Fibroblast of skin of left biceps (primary cell): ENCODE measurements at places on chromosomes 11 and 22.

DNA sequence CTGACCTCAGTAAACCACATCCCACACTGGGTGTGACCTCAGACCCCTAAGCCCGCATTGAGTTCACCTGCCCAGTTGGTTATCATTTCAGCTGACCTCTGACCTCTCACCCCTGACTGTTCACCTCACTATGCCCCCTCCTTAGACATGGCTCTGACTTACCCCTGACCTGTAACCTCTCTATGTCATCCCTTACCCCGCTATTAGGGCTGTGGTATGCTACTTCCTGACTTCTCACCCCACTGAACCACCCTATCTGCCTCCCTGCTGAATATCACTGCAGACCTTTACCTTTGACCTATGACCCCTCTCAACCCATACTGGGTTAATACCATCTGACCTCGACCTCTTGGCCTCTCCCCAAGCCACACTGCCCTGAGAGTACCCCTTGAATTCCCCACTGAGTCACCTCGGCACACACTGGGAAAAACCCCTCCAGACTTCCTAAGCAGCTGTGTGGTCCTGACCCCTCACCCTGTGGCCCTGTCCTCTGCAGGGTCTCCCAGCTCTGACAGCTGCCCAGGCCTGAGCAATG, 8.3 kb downstream of the PLCB3 start:
- no peak for DNase-seq

DNA sequence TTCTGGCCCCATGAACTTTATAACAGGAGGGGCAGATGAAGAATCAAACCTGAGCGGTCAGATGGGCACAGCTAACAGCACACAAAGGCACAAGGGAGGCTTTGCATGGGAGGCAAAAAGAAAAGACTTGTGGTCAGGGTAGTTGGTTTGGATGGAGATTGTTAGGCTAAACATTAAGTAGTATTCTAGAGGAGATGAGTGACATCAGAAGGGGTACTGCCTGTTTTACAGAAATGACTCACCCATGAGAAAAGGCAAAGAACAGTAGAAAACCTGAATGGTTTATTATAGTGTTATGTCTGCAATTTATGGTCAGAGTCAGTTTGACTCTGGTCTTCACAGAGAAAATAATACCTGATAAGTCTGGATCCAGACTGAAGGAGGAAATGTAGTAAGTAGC, 129.8 kb upstream of the KIRREL3 start:
- no peak for DNase-seq

GRCh38 chr11:114185436-114185835, 110.8 kb upstream of the NNMT start:
- no peak for DNase-seq

DNA sequence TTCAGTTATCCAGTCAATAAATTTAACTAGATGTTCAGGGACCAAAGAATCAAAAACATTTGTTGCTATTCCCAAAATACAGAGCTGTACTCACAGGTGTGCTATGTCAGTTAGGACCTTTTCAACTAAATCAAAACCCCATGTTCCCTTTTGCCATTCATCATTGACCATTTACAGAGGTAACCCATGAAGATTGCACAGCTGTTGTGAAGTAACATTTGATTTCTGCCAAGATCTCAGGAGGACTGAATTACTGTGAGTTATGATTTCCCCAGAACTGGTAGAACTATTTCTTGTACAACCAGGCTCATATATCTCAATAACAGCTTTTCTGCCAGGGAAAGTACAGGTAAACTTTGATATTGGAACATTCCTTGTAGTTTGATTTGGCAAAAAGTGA, 131.1 kb upstream of the FIBIN start:
- DNase-seq, result no peak

DNA sequence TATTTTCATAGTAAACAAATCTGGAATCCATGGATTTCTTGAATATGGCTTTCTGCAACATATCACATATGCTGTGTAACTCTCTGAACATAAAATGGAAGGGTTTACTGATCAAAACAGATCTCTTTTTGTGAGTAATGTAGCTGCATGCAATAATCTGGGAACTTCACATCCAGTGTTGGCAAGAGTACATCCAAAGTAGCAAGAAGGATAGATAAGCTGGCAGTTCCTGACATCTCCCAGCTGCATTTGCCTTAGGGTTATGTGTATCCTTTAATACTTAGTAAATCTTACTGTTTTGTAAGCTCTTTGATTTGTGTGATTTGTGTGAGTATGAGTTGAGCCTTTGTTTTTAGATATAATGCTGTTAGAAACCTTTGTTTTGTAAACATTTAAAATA, 280.4 kb upstream of the CNTN5 start:
- DNase-seq, result no peak

DNA sequence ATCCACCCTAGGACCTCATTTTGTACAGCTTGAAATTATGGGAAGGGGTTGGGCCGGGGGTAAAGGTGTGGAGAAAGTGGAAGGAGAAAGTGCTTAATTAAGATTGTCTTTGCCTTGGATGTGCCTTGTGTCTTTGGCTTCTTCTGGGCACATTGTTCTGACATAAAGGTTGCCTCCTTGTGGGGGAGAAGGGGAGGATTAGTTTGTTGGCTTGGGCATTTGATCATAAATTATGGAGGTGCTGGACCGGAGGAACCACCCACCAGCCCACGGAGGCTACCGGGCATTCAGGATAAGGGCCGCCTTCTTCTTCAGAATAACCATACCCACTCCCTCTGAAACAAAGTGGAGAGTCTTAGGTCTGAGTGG, 1.3 kb downstream of the PAFAH1B2 start:
- no peak for DNase-seq

DNA sequence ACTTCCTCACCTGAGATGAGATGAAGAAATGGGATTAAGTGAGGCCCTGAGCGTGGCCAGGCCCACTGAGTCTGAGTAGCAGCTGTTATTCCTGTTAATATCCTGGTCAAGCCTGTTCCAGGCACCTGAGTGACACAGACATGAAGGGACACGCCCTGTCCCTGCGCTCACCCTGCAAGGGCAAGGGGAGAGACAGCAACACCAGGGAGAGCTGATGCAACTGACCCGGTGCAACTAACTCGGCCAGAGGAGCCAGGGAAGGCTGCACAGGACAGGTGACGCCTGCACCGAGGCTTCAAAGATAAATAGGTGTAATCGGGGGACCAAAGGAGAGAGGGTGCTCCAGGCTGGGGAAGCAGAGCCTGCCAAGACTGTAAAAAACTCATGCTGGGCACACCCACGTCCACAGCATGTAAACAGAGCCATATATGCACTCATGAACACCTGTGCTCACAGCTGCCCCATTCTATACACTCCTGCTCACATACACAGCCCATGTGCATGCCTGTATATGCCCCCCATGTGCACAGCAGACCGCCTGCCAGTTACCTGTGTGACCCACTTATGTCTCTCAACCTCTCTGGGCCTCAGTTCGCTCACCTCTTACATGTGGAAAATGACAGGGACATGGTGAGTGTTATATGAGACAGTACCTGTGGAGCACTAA, 22.8 kb upstream of the GCAT start:
- no peak for DNase-seq

- DNase-seq, result no peak
Observed at GRCh38 chr22:50529416-50529896, 356 bp downstream of the TYMP start.

DNA sequence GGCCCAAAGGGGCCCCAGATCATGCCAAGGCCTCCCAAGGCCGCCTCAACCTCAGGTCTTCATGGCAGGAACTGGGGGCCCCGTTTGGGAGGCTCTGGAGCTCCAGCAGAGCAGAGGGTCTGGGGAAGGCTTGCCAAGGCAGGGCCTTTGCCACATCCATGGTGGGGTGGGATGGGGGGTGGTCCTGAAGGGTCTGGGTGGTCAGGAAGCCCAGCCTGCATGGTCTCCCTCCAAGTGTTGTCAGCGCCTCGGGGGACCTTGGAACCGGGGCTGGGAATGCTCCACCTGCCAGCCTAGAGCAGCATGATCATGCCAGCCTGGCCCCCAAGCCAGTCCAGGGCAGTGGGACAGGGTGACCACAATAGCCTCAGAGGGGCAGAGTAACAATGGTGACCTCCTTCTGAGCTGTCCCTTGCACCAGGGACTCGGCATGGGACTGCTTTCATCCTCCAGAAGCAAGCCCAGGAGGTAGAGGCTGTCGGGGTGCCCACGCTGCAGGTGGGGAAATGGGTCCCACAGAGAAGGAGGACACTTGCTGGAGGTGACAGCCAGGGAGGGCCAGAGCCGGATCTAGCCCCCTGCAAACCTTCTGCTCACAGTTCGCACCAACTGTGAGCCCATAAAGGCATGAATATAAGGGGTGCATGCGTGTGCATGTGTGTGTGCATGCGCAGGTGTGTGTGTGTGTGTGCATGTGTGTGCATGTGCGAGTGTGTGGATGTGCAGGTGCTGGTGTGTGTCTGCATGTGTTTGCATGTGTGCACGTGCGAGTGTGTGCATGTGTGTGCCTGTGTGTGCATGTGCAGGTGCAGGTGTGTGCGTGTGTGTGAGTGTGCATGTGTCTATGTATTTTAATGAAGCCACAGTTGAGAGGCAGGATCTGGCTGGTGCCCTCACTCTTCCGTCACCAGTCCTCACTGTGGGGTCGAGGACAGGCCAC, 63.8 kb downstream of the MYEOV start:
- no peak for DNase-seq

GRCh38 chr11:24588081-24588480, 91.2 kb downstream of the LUZP2 start:
- no peak for DNase-seq

DNA sequence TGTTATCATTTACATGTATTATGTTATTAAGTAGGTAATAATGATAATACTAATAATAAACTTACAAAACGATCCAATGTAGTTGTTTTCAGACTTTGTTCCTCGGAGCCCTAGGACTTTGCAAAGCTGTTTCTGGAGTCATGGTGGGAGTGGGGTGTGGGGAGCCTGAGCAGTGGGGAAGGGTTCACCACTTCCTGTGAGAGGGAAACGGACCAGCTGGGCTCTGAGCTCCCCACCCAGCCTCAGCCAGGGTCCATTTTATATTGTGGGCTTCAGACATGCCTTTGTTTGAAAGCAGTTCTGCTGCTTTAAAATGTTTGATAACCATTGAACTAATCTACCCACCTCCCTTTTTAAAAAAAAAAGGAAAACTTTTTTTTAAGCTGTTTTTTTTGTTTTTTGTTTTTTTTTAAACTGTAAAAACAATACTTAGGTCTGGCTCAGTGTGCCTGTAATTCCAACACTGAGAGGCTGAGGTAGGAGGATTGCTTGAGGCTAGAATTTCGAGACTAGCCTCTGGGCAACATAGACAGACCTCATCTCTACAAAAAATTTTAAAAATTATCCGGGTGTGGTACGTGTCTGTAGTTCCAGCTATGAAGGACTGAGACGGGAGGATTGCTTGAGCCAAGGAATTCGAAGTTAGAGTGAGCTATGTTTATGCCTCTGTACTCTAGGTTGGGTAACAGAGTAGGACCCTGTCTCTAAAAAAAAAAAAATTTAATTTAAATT, 7.0 kb downstream of the SERPING1 start:
- DNase-seq, result no peak

- DNase-seq, result no peak
Observed at GRCh38 chr11:60761436-60762190, 4.9 kb downstream of the MS4A15 start.

DNA sequence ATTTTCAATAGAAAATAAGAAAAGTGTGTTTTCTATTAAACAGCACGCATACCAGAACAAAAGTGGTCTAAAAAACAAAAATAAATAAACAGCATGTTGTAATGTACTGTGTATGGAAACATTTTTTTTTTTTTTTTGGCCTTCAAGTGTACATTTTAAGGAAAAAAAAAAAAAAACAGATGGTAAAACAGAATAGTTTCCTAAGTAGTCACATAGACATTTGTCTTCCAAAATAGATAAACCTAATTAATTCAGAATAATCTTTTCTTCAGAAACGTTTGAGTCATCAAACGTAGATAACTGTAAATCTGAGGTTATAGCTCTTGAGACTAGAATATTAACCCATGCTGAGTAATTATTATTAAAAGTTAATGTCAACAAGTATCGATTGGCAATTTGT, 396 bp upstream of the CFAP300 start:
- DNase-seq, result no peak

DNA sequence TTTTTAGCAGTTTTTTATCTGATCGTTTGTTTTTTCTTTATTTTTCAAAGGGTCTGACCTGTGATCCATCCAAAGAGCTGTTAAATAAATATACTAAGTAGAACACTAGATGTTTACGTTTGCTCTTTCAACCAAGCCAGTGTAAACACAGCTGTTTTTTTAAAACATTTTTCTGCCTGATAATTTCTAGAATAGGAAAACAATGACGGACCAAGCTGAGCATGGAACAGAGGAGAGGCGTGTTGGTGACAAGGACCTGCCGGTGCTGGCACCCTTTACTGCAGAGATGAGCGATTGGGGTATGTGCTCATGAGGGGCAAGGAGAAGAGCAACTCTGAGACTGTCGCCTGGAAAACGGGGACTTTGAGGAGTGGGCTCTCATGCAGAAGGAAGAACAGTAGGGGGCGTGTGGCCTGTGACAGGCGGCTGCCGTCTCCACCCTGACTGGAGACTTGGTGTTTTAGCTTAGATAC, 28.6 kb upstream of the PANX2 start:
- DNase-seq, result no peak

GRCh38 chr11:62708392-62708791, 916 bp downstream of the GNG3 start:
- DNase-seq, result no peak

GRCh38 chr11:117830674-117831351, 6.3 kb upstream of the FXYD2 start:
- no peak for DNase-seq

GRCh38 chr22:47371263-47372090, 609.0 kb downstream of the TBC1D22A start:
- DNase-seq, result no peak

GRCh38 chr11:19328586-19329311, 88.0 kb upstream of the E2F8 start:
- DNase-seq, result no peak

DNA sequence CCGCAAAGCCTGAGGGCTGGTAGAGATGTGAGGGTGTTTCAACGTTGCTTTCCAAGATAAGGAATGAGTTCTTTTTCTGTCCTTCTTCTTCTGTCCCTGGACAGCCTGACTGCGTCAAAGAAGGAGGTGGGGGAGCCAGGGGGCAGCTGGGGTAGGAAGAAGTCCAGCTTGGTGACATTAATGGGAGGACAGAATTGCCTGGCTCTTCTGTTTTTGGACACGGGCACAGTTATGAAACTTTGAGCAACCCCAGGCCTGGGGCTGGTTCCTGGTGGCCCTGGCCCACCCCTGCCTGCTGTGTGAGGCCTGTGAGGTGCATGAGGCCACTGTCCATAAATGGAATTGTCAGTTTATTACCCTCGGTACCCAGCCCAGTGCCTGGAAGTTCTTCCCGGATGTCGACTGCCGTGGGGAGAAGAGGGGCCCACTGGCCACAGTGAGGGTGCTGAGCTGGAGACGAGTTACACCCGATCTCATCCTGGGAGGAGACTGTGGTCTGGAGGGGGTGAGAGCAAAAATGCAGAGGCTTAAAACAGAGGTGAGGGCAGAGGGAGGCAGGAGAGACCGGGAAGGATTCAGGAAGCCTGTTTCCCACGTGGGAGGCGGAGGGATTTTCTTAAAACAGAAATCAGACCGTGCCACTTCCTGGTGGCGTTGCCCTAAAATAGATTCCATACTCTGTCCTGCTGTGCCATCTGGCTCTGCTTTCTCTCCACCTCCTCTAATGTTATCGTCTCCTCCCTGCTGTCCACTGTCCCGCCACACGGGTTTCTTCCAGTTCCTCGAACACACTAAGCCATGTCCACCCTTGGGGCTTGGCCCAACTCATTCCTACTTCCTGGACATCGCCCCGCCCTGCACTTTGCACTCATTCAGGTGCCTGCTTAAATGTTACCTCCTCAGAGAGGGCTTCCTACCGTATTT, 59.7 kb upstream of the RASD2 start:
- no peak for DNase-seq

- no peak for DNase-seq
Observed at GRCh38 chr22:20127869-20128618, 3.6 kb upstream of the ZDHHC8 start.

- DNase-seq, result no peak
Observed at GRCh38 chr11:45259592-45259991, 26.5 kb downstream of the SYT13 start.
